ENCODE measurements at places on chromosomes 6 and 20.

DNA sequence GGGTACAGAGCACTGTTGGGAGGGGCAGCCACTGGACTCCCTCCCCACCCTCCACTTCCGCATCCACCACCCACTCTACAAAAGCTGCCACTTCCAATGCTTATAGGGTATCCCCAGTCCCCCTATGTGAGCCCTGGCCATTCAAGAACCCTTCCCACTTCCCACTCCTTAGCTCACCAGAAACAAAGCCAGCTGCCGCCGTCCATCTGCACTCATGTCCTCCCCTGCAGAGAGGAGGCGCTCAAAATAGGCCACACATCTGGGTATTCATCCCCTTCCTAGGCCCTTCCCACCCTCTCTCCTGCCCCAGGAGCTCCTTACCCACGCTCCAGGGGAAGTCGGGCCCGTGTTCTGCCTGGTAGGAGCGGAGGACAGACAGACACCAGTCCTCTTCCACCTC lies 6.5 kb upstream of the LY6G5C start:
- DNase-seq = no peak

DNA sequence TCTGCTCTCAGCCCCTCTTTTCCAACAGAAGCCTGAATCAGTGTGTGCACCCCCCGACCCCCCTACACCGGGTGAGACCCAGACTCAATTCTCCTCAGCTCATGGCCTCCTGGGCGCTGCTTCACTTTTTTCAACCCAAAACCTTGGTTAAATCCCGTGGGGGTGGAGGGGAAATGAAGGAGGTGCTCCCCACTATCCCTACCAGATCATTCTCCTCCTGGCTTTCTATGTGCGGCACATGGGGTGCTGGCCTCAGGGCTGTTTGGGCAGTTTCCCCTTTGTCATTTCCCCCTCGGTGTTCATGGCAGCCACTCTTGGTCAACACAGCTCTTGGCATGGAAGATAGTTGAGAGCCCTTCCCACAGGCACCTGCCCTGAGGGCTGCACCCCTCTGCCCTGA lies 4.6 kb downstream of the CST4 start:
- no peak for DNase-seq

DNA sequence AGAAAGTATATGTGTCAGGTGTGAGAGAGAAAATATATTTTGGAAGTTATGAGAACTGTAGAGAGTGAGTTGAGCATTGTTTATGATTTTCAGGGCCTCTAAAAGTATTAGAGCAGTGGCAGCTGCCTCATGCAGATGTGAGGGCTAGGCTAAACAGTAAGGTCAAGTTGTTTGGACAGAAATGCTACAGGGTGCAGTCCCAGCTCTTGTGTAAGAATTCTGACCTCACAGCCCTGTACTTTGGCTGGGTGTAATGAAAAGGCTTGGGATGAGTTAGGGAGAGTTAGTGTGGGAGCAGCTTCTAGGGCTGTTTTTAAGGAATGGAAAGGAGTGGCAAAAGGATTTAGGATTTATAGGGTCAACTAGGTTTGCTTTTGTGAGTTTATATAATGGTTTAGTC lies 764.8 kb upstream of the ADGRB3 start:
- DNase-seq = no peak

GRCh38 chr6:50143011-50143719 lies 93.4 kb upstream of the DEFB112 start:
- DNase-seq = no peak

GRCh38 chr6:149560736-149561135 lies 5.4 kb upstream of the GINM1 start:
- no peak for DNase-seq

DNA sequence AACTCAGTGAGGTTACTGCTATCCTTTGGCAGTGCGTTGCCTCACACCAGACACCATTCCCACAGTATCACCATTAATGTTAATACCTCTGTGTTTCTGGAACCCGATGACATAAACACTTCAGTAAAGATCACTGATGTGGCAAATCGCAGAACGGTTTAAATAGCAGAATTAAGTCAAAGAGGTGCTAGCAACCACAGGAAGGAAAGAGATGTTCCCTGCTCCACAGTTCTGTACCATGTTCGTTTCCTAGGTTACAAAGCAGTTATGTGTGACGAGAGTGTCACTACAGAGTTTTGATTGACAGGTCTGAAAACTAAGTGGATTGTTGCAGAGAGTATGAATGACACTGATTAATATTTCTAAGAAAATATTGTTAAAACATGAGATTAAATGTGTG lies 272.3 kb downstream of the KHDRBS2 start:
- no peak for DNase-seq

- DNase-seq = no peak
These were observed 56.6 kb downstream of the SNX14 start for GRCh38 chr6:85537055-85537494.
